ENCODE measurements at places on chromosomes 12 and 14.

GRCh38 chr14:33799705-33800570, 150.9 kb downstream of the EGLN3 start:
- H3K27ac ChIP-seq = no peak overlapping the region
- no peaks in the 10 kb centered on the region for H3K36me3 ChIP-seq

DNA sequence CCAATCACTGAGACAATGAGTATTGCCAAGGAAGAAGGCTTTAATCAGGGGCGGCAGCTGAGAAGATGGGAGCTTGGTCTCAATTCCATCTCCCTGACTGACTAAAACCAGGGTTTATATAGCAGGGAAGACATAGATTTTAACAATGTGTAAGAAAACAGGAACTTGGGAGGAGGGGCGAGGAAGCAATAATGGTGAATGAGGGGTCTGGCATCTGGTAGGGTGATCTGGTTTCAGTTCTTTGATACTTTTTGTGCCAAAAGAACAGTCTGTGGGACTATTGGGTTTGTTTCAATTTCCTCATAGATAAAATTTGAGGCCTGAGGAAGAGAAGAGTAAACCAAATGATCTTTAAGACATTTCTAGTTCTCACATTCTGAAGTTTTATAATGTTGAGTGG, 49.2 kb downstream of the FUT8 start:
- no peak overlapping the region for H3K4me3 ChIP-seq
- H3K27ac ChIP-seq = no peak overlapping the region
- peaks cover 5% of the 10 kb centered on the region for H3K36me3 ChIP-seq
- DNase-seq = no peak

DNA sequence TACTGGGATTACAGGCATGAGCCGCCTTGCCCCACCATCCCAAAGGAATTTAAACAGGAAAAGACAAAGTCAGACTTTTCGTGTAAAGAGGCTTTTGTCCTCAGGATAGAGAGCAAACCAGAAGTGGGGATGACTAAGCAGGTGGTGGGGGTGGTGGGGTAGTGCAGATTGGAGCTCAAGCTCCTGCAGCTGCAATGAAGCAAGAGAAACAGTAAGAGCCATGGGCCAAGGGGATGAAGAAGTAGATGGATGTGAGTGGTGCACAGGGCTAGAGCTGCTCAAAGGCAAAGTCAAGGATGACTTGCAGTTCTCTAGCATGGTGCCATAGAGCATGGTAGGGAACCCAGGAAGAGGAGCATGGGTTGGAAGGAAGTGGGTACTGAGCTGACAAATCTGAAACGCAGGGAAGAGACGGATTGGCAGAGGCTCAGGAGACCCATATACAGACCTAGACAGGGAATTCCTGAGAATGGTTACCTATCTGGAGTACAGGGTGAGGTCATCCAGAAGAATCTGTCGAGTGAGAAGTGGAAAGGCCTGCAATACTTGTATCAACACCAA, 11.4 kb upstream of the RNF34 start:
- H3K4me1 ChIP-seq = no peaks in the 10 kb centered on the region
- no peak overlapping the region for H3K4me3 ChIP-seq
- no peak for DNase-seq
- no peak overlapping the region for H3K27ac ChIP-seq
- H3K36me3 ChIP-seq = no peaks in the 10 kb centered on the region

GRCh38 chr14:103696070-103696402, 19.2 kb downstream of the XRCC3 start:
- H3K36me3 ChIP-seq = peaks cover 65% of the 10 kb centered on the region
- DNase-seq = no peak
- no peaks in the 10 kb centered on the region for H3K27me3 ChIP-seq
- H3K27ac ChIP-seq = peak overlapping the region; percentile 70
- no peak overlapping the region for H3K4me3 ChIP-seq

DNA sequence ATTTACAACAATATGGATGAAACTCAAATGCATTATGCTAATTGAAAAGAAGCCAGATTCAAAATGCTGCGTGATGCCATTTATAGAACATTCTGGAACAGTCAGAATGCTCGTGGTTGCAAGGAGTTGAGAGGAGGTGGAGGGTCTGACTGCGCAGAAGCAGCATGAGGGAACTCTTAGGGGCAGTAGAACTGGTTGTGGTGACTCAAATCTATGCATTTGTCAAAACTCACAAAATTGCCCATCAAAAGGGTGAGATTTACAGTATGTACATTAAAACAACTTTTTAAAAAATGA, 113.7 kb upstream of the PDZRN4 start:
- DNase-seq = no peak
- H3K36me3 ChIP-seq = no peaks in the 10 kb centered on the region
- no peak overlapping the region for H3K4me3 ChIP-seq
- no peak overlapping the region for H3K27ac ChIP-seq
- no peaks in the 10 kb centered on the region for H3K4me1 ChIP-seq

Measured in tibial artery (tissue), 4 donors.